ENCODE measurements at places on chromosomes 12 and 14. TPM values are rescaled to one million over a fixed set of nuclear protein-coding genes. Genes with fewer than 3 reads are reported as not detected.

Gene TMEM132D
- not detected for total RNA-seq

Gene POLR3B
- total RNA-seq: 8.1 TPM

Gene TAS2R46
- total RNA-seq: 1.9 TPM

Gene MAP1LC3B2
- total RNA-seq: 0.50 TPM

Gene BCL11B
- total RNA-seq: 79.6 TPM

Gene PTHLH
- total RNA-seq: not detected

Gene ABCD2
- total RNA-seq: 19.3 TPM

Gene C3AR1
- total RNA-seq: 3.6 TPM

Gene KIF5A
- total RNA-seq: 1.3 TPM

Gene ASCL1
- total RNA-seq: not detected

Gene DNAL1
- 4.7 TPM for total RNA-seq

Gene OTOGL
- not detected for total RNA-seq

Gene B4GALNT1
- total RNA-seq: 1.9 TPM

Gene RASSF9
- total RNA-seq: not detected

Gene IFNG-AS1
- total RNA-seq: not detected

Gene SERPINA12
- not detected for total RNA-seq

Gene ZBTB42
- 5.4 TPM for total RNA-seq

All from T-helper 2 cell treated with Interferon-gamma antibody and Interleukin-4, amounts not matched to agents 100 ng/mL and 5 ng/mL, for 36 hours (primary cell).